Subcutaneous adipose tissue (tissue), 4 donors: ENCODE measurements at places on chromosomes 5 and 9. TPM values are rescaled to one million over a fixed set of nuclear protein-coding genes. Genes with fewer than 3 reads are reported as not detected.

PCDHGB7 gene
- 7.2 TPM for total RNA-seq

TPRN gene
- total RNA-seq = 6.4 TPM

GABRB2 gene
- total RNA-seq = 9.3 TPM

TAF11L10 gene
- not detected for total RNA-seq

HEXB gene
- total RNA-seq = 152 TPM

GRXCR2 gene
- not detected for total RNA-seq

RNF183 gene
- not detected for total RNA-seq

GOLM1 gene
- total RNA-seq = 12.6 TPM

OR13J1 gene
- not detected for total RNA-seq

SPINK7 gene
- not detected for total RNA-seq

MSX2 gene
- total RNA-seq = 0.75 TPM

PDCD1LG2 gene
- total RNA-seq = 3.8 TPM

KIAA0825 gene
- 5.8 TPM for total RNA-seq

CNTFR gene
- 17.5 TPM for total RNA-seq

FOXD4L4 gene
- not detected for total RNA-seq

NUTM2F gene
- not detected for total RNA-seq

CCDC171 gene
- 3.8 TPM for total RNA-seq

WDR41 gene
- total RNA-seq = 70.7 TPM

LCN2 gene
- total RNA-seq = 1.6 TPM

PCA3 gene
- 0.22 TPM for total RNA-seq

TLE1 gene
- total RNA-seq = 37.7 TPM

IRGM gene
- 0.98 TPM for total RNA-seq

MRPS2 gene
- total RNA-seq = 20.9 TPM

PRRT1B gene
- total RNA-seq = not detected

BARX1 gene
- total RNA-seq = not detected

PKD2L2 gene
- not detected for total RNA-seq

IRX1 gene
- 8.5 TPM for total RNA-seq

TMEM252 gene
- not detected for total RNA-seq

SLC4A9 gene
- not detected for total RNA-seq

PCDHB12 gene
- 2.6 TPM for total RNA-seq

IFNA17 gene
- not detected for total RNA-seq

SLC1A1 gene
- 4.6 TPM for total RNA-seq

OR1J2 gene
- total RNA-seq = not detected

RPS23 gene
- 2,475 TPM for total RNA-seq

IL13 gene
- total RNA-seq = 0.66 TPM

RGS7BP gene
- 0.33 TPM for total RNA-seq
